Tibial nerve (tissue), 4 donors: ENCODE measurements at places on chromosomes 12 and 14.

DNA sequence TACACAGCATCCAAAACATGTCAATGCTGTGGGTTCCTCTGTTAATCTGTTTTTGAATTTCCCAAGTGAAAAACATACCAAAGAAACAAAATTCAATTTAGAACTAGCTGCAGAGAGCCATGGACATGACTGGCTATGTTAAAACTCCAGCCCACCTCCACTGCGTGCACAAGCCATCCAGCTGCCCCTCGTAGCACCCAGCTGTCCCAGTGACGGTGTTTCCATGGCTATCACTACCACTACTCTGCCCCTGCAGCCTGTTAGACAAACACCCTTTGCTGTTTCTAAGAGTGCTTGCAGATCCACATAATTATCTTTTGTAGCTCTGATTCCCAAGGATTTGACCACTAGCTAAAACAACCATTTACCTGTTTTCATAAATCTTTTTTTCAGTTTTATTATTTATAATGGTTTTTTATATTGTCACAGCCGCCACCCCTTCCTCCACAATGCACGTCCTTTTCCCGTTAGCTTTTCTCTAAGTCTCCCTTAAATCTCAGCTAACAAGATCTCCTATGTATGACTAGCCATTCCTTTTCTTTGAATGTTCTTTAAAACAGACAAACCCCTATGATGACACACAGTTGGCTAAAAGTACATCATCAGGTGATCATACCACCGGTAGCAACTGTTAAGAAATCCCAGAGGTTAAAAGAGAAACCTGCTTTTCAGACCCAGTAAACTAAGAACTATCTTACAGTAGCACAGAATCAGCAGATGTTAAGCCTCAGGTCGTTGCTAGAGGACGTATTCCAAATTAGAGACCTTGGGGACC is 37.8 kb upstream of the NAA30 start:
- DNase-seq: no peak

- no peak for DNase-seq
Measured at GRCh38 chr12:26551385-26551784, 281.6 kb downstream of the ITPR2 start.

DNA sequence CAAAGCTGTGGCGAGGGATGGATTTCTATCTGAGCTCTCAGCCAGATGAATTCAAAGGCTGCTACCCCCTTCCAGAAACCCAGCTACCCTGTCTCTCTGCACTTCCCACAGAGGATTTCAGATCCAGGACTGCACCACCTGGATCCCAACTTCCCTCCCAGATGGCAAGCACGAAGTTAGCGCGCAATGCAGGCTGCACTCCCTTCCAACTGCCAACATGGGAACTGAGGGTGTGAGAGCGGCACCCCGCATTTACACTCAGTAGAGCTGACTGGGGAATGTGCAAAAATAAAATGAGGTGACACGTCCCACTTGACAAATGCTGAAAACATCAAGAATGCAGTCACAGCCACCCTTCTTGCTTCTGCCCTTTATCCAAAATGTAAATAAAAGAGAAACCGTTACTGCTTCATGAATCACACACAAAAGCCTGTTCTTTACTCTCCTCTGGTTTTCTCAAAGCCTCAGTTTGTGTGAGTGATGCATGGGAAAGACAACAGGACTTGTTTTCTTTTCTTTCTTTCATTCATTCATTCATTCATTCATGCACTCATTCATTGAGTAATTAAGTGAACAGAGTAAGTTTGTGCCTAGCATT is 85.7 kb downstream of the ITPK1 start:
- DNase-seq: no peak

- DNase-seq: no peak
Measured at GRCh38 chr14:59028476-59029202, 159.8 kb upstream of the DAAM1 start.

DNA sequence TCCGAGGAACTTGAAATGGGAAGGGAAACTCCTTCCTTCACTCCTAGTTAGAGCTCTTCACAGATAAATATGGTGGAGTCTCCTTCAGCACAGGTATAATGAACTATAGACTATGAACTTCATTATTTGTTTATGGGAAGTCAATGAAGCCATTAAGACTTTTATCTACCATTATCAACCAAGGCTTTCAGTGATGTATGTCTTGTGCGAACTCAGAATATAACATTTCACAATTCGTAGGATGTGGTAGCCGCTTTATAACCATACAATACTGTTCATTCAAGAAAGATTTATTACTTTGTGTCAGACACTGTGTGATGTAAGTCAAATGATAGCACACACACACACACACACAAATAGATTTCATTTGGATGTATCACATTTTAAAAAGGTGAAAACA is 24.8 kb upstream of the ETNK1 start:
- DNase-seq: no peak

DNA sequence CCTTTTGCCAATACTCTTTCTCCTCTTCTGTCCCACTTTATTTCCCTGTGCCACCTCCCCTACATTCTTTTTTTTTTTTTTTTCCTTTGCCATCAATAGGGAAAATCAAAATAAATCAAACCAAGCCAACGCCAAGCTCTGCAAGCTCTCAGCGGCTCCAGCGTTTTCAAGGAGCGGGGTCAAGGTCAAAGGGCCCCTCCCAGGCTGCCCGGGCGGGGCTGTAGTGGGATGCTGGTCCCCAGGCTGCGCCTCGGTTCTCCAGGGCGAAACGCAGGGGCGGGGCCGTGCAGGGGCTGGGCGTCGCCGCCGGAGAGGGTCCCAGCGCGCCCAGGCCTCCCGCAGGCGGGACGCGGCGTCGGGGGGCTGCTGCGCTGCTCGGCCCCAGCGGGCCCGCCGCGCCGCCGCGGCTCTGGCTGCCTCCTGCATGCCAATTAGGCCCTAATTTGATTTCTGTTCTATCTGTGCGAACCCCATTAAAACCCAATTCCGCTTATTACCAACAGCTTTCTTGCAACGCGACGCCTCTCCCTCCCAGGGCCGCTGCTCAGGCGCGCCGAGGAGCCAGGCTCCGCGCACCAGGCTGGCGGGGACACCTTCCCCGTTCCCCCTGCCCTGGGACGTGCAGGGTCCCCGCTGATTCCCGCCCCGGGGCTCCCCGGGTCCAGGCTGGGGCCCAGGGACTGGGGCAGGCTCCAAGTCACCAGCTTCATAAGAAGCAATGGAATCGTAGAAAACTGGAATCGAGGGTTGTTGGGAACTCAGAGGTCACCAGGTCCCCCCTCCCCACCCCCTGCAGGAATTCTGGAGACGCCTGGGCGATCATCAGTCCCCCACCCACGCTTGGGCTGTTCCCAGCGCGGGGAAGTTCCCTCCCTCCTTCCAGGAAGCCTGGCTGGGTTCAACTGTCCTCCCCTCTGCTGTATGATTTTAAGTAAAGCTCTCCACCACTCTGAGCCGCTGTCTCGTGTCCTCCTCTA is 50.7 kb upstream of the MAP1LC3B2 start:
- DNase-seq: no peak

DNA sequence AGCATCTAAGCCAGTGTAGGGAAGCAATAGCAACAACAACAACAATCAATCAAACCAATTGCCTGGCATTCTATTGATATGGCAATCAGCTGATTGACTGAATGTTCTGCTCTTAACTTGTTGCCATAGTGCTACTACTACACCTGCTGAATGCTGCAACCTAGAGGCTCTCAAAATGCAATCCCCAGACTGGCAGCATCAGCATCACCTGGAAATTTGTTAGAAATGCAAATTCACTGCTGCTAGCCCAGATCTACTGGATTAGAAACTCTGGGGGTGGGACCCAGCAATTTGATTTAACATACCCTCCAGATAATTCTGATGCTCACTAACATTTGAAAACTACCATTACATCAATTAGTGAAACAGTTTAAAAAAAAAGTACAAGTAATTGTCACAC is 363.6 kb downstream of the SNAPC1 start:
- no peak for DNase-seq

DNA sequence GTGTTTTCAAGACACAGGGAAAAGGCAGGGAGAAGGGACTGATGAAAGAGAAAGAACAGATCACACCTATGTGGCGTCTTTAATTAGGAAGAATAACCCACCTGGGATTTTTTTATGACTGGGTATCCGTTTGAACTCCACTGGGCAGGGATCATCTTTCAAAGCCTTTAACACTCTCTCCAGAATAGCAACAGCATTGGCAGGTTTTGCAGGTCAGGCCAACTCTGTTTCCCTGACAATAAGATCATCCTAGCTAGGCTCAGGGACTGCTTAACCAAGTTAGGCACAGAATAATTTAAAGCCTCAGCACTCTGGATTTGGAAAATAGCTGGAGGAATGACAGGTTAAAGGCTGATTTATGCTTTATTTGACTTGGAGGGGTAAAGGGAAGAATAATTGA is 117.6 kb downstream of the SUDS3 start:
- no peak for DNase-seq

GRCh38 chr12:27814851-27815591 is 35.0 kb upstream of the MANSC4 start:
- DNase-seq: no peak

GRCh38 chr12:89206390-89206789 is 145.9 kb downstream of the DUSP6 start:
- DNase-seq: no peak

GRCh38 chr12:77488041-77488620 is 342.6 kb upstream of the NAV3 start:
- no peak for DNase-seq

DNA sequence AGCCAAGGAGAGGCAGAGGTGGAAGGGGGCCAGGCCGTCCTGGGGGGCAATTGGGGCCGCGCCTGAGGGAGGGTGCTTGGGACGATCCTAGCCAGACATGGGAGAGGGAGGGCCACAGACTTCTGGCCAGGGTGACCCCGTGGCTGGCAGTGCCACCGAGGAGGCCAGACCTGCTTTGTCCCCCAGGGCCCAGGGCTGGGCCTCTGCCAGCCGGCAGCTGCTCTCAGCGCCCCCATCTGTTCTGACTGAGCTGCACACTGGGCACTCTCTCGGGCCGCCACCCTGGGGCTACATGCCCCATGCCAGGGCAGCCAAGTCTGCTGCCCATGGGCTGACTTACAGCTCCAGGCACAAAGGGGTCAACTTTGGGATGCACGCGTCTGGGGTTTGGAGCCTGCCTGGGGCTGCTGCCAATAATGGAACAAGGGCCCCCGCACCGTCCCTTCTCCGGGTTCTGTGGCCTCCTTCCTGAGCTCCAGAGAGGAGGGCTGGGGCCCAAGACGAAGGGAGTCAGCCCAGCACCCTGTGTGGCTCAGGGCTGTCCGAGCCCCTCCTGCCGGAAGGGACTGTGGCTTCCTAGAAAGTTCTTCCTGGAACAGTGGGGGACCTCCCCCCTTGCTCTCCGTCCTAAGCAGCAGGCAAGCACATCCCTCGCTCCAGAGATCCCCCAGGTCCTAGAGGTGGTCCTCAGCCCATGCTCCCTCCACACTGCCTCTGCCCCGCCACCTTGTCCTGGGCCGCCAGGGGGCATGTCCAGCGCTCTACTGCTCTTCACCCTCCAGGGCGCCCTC is 1.1 kb downstream of the ADSS1 start:
- DNase-seq: no peak

- no peak for DNase-seq
Measured at GRCh38 chr14:56092763-56093162, 25.4 kb upstream of the PELI2 start.

GRCh38 chr12:75981247-75982168 is 50.1 kb downstream of the PHLDA1 start:
- no peak for DNase-seq
